ENCODE measurements at places on chromosomes 5 and 9.

- DNase-seq, result no peak
These were observed 39.2 kb downstream of the ADAMTS19 start for GRCh38 chr5:129499208-129499852.

- DNase-seq, result no peak
These were observed 73.5 kb upstream of the COL5A1 start for GRCh38 chr9:134568116-134568515.

DNA sequence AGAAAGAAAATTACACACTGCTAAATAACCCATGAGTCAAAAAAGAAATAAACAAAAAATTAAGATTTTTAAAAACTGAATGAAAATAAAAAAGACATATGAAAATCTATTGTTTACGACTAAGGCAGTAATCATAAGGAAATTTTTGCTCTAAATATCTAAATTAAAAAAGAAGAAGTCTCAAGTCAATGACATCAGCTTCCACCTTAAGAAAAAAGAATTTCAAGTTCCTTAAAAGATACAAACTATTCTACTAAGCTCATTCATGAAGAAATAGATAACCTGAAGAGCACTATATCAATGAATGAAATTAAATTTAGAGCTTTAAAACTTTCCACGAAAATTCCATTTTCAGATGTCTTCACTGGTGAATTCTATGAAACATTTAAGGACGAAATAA is 15.7 kb upstream of the STARD4 start:
- DNase-seq, result no peak

GRCh38 chr9:27310582-27310981 is 13.6 kb upstream of the EQTN start:
- DNase-seq, result no peak

DNA sequence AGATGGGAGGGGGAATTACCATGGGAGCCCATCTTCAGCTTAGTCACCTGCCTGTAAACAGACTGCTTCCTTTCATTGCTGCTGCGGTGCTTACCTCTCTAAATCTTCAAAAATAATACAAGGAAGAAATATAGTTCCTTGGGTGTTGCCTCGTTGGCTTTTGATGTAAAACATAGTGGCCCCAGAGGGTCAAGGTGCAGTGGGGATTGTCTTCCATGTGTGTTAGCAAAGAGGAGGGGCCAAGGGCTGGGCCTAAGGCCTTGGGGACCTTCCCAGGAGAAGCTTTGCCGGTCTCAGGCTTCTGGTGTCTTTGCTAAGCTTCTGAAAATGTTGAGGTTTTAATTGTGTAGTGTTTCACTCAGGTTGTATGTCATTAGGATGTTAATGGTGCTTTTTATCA is 90.0 kb downstream of the PDE8B start:
- no peak for DNase-seq

- DNase-seq, result no peak
These were observed 178.5 kb upstream of the SLC24A2 start for GRCh38 chr9:19967216-19967887.

GRCh38 chr9:87494970-87495471 is 2.6 kb upstream of the DAPK1 start:
- no peak for DNase-seq

- DNase-seq, result peak; percentile 16
These were observed 236.6 kb downstream of the GADD45G start for GRCh38 chr9:89841456-89841855.

GRCh38 chr5:41266377-41266776 is 53.0 kb upstream of the C6 start:
- no peak for DNase-seq

GRCh38 chr5:98415663-98416062 is 357.8 kb upstream of the RGMB start:
- no peak for DNase-seq

GRCh38 chr5:149416987-149417710 is 38.1 kb upstream of the IL17B start:
- DNase-seq, result no peak

DNA sequence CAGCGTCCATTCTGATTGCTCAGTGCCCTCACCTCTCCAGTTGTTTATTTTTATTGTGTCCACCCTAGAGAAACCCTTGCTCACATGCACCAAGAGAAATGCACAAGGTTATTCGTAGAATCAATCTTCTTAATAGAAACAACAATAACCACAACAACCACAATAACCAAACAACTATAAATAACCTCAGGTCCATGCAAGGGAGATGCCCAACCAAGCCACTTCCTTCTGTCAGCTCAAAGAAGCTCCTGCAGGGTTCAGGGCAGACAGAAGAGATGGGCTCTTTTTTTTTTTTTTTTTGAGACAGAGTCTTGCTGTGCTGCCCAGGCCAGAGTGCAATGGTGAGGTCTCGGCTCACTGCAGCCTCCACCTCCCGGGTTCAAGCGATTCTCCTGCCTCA is 14.9 kb upstream of the TCOF1 start:
- DNase-seq, result peak; percentile 60

GRCh38 chr5:150001660-150002486 is 1.3 kb downstream of the HMGXB3 start:
- DNase-seq, result peak; percentile 86

DNA sequence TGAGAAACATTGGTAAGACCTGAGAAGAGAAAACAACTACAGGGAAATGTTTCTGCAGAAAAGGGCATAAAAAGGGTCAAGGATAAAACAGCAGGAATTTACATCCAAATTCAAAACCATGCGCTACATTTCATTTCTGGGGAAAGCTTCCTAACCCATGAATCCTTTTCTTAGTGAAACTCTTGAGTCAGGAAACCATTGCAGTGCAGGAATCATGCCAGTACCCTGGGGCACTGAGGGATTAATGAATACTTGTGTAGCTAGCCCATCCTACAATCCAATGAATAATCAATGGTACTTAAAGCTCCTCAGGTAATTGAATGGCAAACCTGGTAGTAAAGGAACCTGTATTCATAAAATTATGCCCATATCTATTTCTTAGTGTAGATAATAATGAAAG is 580.5 kb downstream of the TLE1 start:
- no peak for DNase-seq

DNA sequence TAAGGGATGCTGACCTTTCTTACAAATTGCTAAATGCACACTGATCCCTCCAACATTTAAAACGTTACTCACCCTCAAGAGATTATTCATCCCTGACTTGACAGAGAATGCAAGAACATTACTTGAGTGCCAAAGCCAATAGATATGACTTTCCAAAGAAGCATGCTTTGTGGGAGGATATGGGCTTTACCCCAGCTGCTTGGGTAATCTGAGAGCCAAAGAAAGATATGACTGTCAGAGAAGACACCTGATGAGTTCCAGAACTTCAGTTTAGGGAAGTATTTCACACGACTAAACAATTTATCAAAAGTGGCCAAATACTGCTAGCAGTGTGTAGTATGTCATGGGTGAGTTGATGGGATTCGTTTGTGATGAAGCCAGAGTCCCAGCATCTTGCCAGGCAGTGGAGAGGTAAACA is 7.4 kb upstream of the SPDL1 start:
- no peak for DNase-seq

DNA sequence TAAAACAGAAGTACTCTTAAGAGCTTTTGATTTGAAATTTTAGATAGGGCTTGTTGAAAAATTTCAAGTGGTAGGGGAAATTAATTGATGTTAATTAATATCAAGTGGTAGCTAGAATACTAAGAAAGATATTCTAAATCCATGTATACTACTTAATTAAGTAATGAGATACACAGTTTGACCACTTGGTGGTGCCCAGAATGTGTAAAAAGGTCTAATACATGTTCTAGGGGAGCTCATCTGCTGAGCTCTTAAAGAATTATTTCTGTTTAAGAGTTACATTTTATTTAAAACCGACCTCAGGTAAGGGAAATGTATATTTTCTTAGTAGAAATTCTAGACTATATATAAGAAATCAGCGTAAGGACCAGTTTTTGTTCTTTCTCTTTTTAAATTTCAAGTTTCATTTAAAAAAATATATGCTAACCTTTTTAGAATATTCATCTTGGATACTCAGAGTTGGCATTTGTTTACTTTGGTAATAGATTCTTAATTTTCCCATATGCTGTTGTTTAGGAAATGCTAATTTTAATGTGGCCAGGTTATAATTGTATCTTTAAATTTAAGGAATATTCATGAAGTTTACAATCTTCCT is 61.5 kb downstream of the LNPEP start:
- no peak for DNase-seq

- peak; percentile 31 for DNase-seq
These were observed 40.9 kb downstream of the ANGPTL2 start for GRCh38 chr9:127081250-127082185.

- DNase-seq, result no peak
These were observed 56.0 kb downstream of the AUH start for GRCh38 chr9:91305596-91306295.
